AG10803 (cell line): ENCODE measurements at places on chromosomes 2 and 18.

DNA sequence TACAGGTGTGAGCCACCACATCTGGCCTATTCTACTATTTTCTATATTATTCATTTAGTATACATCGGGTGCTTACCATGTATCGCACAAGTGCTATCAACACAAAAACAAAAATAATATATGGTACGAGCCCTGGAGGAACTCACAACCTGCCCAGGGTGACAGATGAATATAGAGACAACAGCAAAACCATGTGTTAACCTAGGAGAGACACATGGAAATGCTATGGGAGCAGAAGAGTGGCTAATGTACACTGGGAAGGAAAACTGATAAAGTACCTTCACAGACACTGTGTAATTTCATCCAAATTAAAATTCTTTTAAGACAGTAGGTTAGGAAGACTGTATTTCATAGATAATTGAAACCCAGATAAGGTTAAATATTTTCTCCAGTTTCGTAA is 3.9 kb downstream of the SF3B6 start:
- DNase-seq, result no peak

GRCh38 chr2:144183727-144184126 is 336.2 kb downstream of the ZEB2 start:
- peak; percentile 98 for DNase-seq

DNA sequence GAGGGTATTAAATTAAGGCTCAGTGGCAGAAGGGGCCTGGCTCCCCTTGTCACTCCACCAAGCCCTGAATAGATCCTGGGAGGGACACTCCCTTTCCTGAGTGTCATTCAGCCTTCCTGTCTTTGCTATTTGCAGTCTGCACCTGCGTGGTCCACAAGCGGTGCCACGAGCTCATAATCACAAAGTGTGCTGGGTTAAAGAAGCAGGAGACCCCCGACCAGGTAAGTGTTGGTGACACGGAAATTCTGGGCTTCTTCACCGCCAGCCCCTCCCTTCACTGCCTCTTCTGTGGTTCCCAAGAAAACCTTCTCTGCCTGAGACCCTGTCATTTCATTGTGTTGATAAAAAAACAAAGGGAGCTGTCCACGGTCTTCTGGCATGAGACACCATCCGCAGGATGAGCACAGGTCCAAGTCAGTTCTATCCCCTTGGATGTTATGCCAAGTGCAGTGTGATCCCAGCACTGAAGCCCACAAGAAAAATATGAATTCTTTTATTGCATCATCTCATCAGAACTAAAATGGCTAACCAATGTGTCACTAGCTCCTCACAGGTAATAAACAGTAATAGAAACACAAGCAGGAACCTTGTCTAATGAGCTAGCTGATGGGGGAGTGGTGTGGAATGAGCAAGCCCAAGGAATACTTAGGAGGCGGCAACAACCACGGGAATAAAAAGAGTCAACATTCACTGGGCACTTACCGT is 316.9 kb upstream of the EPAS1 start:
- no peak for DNase-seq

DNA sequence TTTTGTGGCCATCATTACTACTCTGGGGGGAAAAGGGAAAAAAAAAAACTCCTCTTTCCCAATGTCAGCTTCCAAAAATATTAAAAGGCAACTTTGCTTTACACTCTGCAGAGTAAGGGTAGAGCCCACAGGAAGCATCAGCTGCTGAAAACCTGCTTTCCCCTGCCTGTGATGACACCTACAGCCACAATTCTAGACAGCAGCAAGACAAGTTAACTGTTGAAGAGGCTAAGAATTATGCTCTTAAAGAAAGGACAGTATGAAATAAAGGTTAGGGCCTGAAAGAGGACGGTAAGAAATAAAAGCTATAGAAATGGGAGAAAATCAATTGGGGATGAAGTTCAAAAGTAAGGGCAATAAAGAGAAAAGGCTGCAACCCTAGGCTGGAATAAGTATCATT is 3.0 kb downstream of the PDE11A start:
- peak; percentile 30 for DNase-seq

- peak; percentile 65 for DNase-seq
Observed at GRCh38 chr2:100292022-100292580, 30.2 kb downstream of the LONRF2 start.

DNA sequence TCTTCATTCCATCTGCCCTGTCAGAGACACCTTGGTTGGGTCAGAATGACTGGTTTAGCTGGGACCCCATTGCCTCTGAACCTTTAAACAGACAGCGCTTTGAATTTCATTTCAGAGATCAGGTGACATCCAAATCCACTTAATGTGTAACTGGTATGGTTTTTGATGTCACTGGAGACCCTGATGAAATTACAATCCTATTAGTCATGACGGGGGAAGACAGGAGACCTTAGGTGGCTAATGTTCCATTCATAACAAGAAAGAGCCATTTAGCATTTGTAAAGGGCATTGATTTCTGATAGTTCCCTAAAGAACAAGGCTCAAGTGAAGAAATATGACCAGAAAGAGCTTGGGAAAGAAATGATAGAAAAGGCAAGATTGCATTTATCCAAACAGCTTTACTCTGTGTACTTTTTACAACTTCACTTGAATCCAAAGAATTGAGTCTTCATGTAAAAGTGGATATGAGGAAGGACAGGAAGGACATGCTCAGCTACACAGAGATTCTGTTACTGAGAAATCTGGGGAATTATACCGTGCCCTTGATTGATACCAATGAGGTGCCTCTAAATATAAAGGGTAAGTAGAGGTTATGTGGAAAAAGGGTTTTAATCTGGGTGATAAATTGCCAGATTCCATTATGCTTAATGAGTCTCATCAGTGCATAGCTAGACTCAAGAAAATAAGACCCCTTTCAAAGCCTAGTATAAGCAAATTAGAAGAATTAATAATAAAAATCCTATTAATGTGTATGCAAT is 198.2 kb downstream of the NCKAP5 start:
- DNase-seq, result no peak

DNA sequence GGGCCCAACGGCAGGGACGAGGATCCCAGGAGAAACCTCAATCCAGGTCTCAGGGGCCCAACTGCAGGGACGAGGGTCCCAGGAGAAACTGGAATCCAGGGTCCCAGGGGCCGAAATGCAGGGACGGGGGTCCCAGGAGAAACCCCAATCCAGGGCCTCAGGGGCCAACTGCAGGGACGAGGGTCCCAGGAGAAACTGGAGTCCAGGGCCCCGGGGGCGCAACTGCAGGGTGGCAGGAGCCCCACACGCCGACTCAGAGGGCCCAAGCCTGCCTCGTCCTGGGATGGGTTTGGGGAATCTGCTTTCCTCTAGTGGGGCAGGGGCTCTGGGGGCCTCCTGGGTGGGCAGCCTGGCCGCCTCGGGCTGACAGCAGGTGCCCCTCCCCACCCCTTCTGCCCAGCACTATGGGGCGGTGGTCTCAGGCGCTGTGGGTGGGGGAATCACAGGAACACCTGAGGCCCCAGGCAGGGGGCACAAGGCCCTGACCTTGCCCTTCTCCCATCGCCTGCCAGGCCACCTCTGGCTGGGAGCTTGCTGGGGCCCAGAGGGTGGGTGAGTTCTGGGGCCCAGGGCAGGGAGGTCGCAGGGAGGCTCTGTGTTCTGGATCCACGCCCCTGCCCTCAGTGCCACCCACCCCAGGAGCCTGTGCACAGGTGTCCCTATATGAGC is 7.1 kb downstream of the RTP5 start:
- no peak for DNase-seq

DNA sequence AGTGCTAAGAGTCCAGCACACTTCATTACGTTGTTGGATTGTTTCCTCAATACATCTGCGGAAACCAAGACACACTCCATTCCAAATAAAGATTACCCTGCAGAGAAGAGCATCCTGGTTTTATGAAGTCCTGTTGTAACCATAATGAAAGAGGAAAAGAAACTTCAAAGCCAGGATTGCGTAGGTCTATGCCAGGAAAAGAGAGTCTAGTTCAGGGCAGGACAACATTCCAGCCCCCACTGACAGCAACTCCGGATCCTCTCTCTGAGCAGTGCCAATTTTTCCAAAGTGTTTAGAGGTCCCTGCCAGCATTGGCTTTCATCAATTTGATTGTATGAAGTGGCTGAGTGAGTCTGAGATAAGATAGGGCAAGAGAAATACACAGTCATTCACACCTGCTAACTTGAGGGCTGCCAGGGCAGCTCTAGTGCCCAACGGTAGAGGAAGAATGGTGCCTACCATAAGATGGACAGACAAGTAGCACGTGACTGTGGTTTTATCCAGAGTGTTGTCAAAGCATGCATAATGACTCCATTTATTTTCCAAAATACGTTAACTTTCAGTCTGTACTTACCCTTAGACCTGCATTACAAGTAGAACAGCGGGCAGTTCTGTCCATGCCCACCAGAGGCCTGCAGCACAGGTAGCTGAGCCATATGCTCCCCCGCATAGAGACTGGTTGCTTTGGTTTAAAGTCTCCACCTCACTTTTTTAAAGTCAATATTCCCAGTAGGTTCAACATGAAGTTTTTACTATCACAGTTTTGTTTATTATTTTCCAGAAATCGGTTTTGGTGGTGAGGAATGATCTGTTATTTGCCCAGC is 23.7 kb downstream of the PIEZO2 start:
- no peak for DNase-seq

DNA sequence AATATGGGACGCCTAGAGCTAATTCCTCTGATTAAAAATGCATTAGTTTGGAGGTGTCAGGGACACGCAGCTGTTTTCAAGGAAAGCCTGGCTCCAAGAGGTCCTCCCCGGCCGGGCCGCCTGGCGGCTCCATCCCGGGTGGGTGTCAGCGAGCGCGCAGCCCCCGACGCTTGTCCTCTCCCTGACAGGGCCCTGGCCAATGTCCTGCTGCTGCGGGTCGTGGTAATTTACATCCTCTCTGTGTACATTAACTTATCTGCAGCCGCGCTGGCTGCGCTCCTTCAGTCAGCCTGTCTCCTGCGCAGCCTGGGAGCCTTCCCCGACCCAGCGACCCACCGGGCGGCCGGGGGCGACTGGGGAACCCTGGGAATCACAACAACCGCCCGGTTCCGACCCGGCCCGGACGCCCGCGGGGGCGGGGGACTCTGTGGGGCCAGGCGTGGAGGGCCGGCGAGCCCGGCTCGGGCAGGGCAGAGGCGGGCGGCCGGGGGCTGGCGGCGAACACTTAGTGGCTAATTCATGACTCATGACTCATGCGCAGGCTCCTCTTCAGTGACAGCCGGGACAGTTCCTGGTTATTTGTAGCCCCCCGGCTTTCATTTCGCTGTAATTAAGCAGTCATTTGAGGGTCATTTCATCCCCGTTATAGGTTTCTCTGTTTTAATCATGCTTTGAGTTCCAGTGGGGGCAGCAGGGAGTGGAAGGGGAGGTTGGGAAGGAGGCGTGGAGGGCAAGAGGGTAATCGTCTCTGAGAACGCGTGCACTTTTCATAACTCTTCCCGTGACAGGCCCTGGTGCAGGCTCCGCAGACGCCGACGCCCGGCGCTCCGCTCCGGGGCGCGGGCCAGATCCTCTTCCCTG is 141.9 kb upstream of the CTAGE1 start:
- DNase-seq, result peak; percentile 66
